WERI-Rb-1 (cell line): ENCODE measurements at places on chromosomes 4 and X.

GRCh38 chrX:49197543-49198087, 2.4 kb downstream of the SYP start:
- DNase-seq, result peak; percentile 84

GRCh38 chr4:118749347-118749988, 64.3 kb downstream of the METTL14 start:
- no peak for DNase-seq

- no peak for DNase-seq
These were observed 51.9 kb upstream of the HUWE1 start for GRCh38 chrX:53738370-53738906.

- no peak for DNase-seq
These were observed 17.4 kb downstream of the TLR10 start for GRCh38 chr4:38765382-38765781.

GRCh38 chr4:6720202-6720699, 4.3 kb downstream of the BLOC1S4 start:
- DNase-seq, result peak; percentile 90

- peak; percentile 26 for DNase-seq
These were observed 160.4 kb upstream of the GPR101 start for GRCh38 chrX:137194164-137194563.
